HCT116 (cell line): ENCODE measurements at places on chromosomes 6 and 20. TPM values are rescaled to one million over a fixed set of nuclear protein-coding genes. Genes with fewer than 3 reads are reported as not detected.

UNC93A gene
- not detected for total RNA-seq

SOBP gene
- total RNA-seq = 2.6 TPM

HCK gene
- 0.17 TPM for total RNA-seq

OPN5 gene
- not detected for total RNA-seq

C6orf163 gene
- 1.5 TPM for total RNA-seq

CGA gene
- total RNA-seq = not detected

FRK gene
- 3.7 TPM for total RNA-seq

ELOVL2 gene
- total RNA-seq = 0.07 TPM

SIRPG gene
- total RNA-seq = not detected

KIF6 gene
- not detected for total RNA-seq

IL20RA gene
- total RNA-seq = 1.1 TPM

SPATA25 gene
- total RNA-seq = 0.42 TPM

TXLNB gene
- total RNA-seq = 0.05 TPM

UBD gene
- not detected for total RNA-seq

RPS21 gene
- total RNA-seq = 2,488 TPM

- no peak for DNase-seq
Observed at GRCh38 chr6:129523816-129524215, 186.2 kb downstream of the ARHGAP18 start.

GRCh38 chr6:155448668-155449449 is 6.8 kb downstream of the NOX3 start:
- no peak for DNase-seq

- no peak for DNase-seq
Observed at GRCh38 chr6:12175626-12176025, 114.5 kb upstream of the EDN1 start.

- DNase-seq = no peak
Observed at GRCh38 chr20:49725694-49726093, 12.0 kb upstream of the B4GALT5 start.

DNA sequence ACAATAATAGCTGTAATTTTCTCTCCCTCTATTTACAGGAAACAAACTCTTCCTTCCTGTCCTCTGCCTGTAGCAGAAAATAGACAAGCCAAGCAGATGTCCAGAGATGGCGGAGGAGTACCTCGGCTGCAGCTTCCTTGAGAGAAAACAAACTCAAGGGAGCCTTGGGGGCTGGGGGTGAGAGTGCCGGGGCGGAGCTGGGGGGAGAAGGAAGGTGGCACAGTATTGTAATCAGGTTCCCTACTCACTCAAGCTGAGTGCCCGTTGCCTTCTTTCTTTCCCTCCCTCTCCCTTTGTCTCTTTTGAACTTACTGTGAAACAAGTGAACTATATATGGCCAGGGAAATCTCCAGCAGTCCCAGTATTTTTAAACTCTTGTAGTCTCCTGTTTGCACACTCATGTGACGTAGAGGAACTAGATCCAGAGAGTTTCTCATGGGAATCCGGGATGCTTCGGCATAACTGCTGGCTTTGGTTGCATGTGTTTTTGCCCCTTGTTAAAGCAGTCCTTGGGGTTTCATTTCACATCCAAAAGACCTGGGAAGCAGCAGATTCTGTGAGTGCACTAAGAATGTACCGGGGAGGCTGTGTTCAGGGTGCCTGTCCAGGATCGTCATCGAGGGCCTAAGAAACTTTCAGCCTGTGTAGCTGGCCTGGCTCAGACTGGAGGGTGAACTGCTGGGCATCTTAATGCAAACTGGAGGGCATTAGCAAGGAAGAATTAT is 44.6 kb upstream of the HDDC2 start:
- no peak for DNase-seq

DNA sequence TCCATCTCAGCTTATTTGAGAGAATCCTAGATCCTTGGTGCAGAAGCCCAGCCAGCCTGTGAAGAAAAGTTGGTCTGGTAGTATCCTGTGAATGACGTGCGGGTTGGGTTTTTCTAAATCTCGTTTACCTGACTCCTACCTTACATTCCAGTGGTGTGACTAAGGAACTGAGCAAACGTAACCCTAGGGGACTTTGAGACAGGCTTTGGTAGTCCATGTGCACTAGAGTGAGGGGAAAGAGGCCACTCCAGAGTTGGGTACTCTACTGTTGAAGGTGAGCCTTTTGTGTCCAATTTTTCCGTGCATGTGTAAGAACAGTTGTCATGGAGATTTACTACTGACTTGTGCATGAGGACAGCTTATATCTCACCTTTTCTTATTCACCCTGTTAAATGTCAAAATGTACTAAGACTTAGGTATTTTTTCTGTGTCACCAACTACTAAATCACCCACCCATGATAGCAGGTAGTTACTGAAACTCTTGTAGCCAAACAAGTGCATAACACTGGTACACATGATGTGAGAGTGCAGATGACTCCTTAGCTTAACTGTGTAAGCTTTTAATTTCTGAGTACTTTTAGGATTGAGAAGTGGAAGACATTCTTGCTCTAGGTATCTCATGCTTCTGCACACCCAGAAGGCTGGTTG is 26.3 kb upstream of the PLCG1 start:
- DNase-seq = no peak

DNA sequence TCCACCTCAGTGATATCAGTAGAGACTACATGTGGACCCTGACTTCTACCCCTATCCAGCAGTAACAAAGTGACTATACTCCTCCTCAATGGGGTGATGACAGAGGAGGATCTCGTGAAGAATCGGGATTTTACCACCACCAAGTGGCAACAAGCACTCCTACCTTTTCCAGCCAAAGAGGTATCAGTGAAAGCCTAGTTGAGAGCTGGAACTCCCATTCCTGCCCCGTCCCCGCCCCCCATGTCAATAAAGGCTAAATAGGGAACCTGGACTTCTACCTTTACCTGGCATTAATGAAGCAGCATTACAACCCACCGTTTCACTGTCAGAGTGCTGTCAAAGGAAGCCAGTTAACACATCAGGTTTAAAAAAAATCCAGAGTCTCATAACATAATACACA is 45.3 kb downstream of the RNF24 start:
- DNase-seq = no peak

DNA sequence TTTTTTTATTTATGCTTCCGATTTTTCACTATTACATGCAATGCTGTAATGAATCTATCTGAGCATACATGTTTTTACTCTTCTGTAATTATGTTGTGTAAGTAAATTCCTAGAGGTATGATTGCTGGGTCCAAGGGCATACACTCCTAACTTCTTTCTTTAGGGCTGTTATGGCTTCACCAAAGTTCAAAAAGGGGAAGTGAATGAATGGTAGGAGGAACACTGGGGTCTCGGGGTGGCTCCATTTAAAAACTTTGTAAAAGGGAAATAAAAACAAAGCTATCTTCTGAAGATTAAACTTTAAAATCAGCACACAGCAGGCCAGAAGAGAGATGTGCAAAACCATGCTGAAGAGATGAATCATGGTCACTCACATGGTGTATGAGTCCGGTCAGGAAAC is 289.1 kb upstream of the SUPT3H start:
- no peak for DNase-seq

- DNase-seq = no peak
Observed at GRCh38 chr6:126475449-126475848, 135.5 kb downstream of the CENPW start.

DNA sequence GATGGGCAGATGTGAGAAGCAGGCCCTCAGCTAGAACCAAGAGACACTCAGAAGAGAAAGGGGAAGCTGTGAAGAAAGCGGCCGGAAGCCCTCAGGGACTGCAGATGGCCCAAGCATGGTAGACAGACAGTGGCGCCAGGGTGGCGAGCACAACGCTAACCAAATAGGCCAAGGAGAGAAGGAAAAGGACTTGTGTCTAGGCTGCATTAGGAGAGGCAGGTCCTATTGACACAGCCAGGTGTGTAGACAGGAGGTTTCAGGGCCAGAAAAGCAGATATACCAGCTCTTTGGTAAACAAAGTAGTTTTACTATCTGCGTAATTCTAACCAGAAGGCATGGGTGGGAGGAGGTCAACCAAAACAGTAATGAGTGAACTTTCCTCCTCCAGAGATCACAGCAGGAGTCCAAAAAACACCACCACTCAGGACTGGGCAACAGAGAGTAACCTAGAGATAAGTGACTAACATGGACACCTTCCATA is 15.8 kb upstream of the MAP7 start:
- DNase-seq = no peak

DNA sequence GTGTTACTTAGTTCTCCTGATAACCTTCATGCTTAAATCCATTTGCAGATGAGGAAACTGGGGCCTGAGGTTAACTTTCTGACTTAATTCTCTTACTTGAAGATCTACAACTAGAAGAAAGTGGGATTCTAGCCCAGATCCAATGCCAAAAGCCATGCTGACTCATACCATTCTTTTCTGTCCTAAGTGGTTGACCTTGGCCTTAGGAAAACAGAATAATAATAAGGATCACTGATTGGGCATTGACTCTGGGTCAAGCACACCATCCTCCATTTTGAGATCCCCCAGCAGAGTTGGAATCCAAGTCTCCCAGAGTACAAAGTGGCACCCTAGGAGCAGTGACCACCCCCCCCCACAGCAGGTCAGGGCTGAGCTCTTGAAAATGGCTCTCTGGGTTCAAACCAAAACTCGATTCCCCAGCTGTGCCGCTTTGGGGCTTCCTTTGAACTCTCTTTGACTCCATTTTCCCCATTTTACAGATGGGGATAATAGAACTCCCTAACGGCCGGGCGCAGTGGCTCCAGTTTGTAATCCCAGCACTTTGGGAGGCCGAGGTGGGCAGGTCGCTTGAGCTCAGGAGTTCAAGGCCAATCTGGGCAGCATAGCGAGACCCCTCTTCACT is 12.8 kb upstream of the ZNF217 start:
- no peak for DNase-seq

- DNase-seq = no peak
Observed at GRCh38 chr6:2021713-2022125, 223.7 kb downstream of the GMDS start.

DNA sequence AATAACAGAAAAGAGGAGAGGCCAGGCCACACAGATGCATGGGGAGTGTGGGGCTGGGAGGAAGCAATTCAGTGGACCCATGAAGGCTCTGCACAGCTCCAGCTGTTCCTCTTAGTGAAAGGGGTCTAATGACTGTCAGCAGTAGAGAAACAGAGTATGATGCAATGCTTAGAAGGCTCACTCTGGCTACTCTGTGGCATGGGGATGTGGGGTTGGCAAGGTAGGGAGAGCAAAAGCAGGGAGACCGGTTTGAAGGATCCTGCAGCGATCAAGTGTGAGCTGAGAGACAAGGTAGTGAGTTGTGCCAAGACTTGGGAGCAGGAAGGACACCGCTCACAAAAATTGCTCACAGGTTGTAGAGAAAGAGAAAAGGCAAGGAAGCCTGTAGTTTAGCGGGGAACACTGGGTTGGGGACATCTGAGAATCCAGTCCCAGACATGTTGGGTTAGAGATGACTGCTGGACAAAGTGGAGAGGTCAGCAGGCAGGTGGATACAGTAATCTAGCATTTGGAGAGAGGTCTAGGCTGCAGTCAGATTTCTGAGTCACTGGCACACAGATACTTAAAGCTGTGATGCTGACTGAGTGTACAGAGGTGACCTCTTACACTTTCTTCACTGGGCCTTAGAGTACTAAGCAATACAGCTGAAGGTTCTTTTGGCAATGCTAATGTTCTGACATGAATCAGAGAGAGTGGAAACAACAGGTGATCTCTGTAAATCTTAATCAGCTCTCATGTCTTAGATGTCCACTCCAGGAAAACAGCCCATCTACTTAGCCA is 27.1 kb downstream of the NAPB start:
- DNase-seq = no peak

DNA sequence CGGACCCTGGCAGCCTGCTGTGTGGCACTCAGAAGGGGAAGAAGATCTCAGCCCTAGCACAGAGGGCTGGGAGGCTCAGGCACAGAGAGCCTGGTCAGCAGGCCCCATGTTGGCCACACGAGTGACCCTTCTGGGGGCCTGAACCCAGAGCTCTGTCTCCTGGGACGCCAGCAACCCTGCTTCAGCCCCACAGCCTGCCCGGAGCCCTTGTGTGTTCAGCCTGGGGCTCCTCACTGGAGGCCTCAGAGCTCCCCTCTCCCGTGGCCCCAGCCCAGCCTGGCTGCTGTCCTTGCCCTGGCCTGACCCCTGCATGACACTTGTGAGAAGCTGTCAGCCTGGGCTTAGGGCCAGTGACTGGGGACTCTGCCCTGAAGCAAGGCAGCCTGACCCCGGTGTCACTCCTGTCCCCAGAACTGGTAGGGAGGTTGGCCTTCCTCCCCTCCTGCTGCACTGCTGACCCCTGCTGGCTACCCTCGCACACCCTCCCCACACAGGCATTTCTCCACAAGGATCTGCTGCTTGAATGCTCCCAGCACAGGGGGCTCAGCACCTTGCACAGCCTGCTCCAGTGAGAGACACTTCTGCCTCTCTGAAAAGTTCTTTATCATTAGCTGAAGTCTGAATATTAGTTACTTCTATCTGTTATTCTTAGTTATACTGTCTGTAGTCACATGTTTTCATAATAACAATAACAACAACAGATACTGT is 15.4 kb upstream of the IP6K3 start:
- no peak for DNase-seq

- no peak for DNase-seq
Observed at GRCh38 chr6:167979436-167980139, 17.9 kb upstream of the KIF25 start.

GRCh38 chr6:69162811-69163210 is 527.7 kb downstream of the ADGRB3 start:
- DNase-seq = no peak

DNA sequence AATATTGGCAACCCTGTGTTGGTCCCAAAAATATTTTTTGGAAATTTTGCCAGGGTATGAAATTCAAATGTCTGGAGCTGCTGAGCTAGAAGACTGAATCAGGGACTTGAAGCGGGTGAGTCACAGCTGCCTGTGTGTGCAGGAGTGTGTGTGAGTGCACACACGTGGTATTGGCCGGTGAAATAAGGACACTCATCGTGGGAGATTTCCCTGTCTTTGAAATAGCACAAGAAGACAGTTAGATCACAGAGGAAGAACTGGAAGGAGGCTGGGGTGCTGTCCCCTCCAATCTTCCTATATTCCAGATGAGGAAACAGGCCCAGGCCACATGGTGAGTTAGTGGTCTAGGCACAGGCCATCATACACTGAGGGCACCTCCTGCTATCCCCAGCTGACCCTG is 123.8 kb upstream of the MLN start:
- no peak for DNase-seq

DNA sequence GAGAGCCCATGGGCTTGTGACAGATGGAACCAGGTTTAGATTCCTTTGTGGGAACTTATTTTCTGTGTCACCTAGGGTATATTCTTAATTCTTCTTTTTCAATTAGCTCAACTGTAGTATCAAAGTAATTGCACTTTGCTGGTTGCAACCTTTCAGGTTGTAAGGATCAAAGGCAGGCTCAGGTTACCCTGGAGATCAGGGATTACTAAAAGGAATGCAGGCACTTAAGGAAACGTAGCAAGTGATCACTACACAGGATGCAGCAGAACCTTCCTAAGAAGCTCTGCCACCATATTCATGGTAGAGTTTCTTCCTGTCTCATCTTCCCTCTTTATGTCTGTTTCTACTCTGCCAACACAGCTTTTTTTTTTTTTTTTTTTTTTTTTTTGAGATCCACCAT is 133.2 kb upstream of the JAG1 start:
- no peak for DNase-seq

- DNase-seq = no peak
Observed at GRCh38 chr6:13763740-13764381, 50.5 kb downstream of the MCUR1 start.

- no peak for DNase-seq
Observed at GRCh38 chr20:61436283-61436666, 184.2 kb downstream of the CDH4 start.
